Uterus (tissue), 4 donors: ENCODE measurements at places on chromosomes 12 and 14.

- DNase-seq, result no peak
Measured at GRCh38 chr12:79673354-79673753, 17.4 kb downstream of the PAWR start.

- no peak for DNase-seq
Measured at GRCh38 chr14:24051176-24051788, 527 bp upstream of the CARMIL3 start.

DNA sequence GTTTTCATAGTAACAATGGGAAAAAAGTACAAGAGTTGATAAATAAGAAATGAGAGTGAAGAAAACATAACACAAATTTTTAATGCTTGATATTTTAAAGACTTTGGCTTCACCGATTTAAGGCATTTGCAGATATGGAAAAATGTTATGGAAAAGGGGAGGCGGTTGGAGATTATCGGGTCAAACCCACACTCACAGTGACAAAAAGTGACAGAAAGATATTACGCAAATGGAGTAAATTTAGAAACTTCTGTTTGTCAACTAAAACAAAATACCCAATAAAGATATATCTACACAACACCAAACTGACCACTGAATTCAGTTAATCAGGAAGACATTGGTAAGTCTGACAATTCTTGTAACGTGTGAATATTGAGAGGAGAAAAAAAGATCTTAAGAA is 2.5 kb downstream of the PPP1R12A start:
- DNase-seq, result no peak

- DNase-seq, result no peak
Measured at GRCh38 chr12:57816001-57816854, 2.3 kb downstream of the AVIL start.

- no peak for DNase-seq
Measured at GRCh38 chr14:73916324-73916723, 29.7 kb downstream of the ZNF410 start.

DNA sequence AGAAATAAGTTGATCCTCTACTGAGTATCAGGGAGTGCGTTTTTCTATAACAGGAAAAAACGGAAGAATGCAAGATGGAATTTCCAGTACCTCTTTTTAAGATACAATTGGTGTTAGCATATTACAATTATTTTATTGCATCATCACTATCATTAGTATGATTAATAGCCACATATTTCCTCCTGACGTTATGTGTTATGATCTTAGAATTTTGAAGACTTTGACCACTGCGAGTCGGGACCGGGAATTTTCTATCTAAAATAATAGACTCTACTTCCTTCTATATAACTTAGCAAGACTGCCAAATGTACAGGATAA is 679 bp upstream of the SAV1 start:
- DNase-seq, result no peak

GRCh38 chr14:31449971-31450610 is 7.2 kb downstream of the DTD2 start:
- DNase-seq, result no peak
